RWPE2 (cell line): ENCODE measurements at places on chromosomes 7 and 10.

- DNase-seq, result no peak
- H3K27me3 ChIP-seq, result no peaks in the 10 kb centered on the region
- H3K36me3 ChIP-seq, result no peaks in the 10 kb centered on the region
- H3K4me3 ChIP-seq, result no peak overlapping the region
- H3K27ac ChIP-seq, result no peak overlapping the region
- H3K4me1 ChIP-seq, result peaks cover 35% of the 10 kb centered on the region
Observed at GRCh38 chr7:137987968-137988367, 13.9 kb downstream of the CREB3L2 start.

- no peak overlapping the region for H3K27ac ChIP-seq
- DNase-seq, result no peak
- H3K27me3 ChIP-seq, result no peaks in the 10 kb centered on the region
- peaks cover 4% of the 10 kb centered on the region for H3K4me1 ChIP-seq
- no peaks in the 10 kb centered on the region for H3K36me3 ChIP-seq
- H3K4me3 ChIP-seq, result no peak overlapping the region
Observed at GRCh38 chr7:3206771-3207191, 94.3 kb upstream of the SDK1 start.

DNA sequence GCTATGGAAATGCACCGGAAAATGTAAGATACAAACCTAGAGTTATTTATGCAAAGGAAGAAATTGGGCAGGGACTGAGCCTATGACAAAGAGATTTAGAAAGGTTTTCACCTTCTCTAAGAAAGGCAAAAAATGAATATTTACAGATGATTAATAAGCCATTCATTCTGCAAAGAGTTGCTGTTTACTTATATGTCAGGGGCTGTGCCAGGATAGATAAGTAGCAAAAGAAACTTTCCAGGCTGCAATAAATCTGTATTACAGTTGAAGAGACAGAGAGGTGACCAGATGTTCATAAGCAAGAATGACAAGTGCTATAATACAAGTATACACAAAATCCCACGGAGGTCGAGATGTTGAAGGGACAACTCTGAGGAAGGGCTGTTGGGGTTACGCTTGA lies 299.6 kb downstream of the CALN1 start:
- H3K36me3 ChIP-seq, result no peaks in the 10 kb centered on the region
- H3K4me1 ChIP-seq, result no peaks in the 10 kb centered on the region
- no peaks in the 10 kb centered on the region for H3K27me3 ChIP-seq
- no peak overlapping the region for H3K4me3 ChIP-seq

DNA sequence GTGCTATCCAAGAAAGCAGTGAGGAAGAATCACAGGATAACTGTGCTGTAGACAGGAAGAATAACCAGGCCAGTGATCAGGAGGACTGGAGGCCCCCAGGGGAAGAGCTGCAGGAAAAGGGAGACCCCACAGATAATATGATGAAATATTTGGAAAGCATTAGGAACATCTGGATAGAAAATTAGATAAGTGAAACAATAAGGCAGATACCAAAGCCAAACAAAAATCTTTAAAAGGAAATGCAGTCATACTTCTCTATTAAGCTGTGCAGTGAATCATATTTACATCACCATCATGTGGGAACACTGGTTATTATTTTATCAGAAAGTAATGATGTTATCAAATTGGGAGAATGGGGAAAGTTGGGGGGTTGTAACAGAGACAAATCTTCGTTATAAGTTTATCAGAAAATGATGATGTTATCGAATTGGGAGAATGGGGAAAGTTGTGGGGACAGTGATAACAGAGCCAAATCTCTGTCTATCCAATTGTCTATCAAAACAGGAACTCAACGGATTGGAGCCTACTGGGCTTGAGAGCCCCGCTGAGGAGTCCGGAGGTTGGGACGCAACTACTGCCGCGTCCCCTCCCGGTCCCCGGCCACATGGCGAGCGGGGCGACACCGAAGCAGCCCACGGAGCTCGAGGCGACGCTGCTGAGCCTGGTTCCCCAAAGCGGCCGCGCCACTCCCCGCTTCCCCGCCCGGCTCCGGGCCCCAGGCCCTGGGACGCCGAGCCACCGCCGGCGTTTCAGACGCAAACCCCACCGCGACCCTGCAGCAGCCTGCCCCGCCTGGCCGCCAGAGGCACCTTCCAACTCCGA lies 14.0 kb upstream of the RALA start:
- H3K4me3 ChIP-seq, result peak overlapping the region; percentile 6
- H3K27me3 ChIP-seq, result no peaks in the 10 kb centered on the region

DNA sequence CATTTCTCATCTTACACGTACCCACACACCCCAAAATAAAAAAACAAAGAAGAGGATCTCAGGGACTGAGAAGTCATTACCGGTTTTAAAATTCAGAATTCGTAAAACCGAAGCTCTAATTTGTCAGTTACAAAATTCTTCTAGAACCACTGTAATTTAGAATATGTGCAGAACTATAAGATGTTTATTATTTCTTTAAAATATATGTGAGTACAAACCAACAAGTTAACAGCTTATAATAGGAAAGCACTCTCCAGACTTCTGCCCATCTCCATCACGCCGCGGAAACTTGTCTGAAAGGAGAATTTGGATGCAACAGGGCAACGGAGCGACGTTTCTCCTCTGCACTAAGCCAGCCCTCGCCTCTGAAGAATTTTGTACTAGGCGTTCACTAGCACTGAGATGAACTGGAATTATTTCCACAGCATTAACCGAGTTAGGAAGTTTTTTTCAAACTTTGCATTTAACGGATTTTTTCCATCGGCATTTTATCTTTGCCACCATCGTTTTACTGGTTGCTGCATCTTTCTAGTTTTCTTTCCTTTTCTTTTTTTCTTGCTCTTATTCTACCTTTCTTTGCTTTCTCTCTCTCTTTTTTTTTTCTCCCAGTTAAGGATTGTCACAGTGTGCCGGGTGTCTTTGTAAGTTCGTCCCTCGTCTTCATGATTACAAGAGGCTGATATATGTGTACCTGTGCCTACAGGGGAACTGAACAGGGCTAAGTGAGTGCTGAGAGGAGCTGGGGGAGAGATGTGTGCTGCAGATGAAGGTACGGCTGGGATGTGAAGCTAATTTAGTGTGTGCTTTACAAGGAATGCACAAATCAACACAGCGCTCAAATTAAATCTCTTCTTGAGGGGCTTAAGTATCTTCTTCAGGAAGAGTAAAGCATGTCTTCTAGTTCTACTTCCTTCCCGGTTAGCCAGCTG lies 295.9 kb upstream of the NFE2L3 start:
- H3K27ac ChIP-seq, result peak overlapping the region; percentile 93
- peak overlapping the region; percentile 49 for H3K4me3 ChIP-seq
- H3K27me3 ChIP-seq, result peaks cover 11% of the 10 kb centered on the region

GRCh38 chr7:67478066-67478465 lies 481.4 kb downstream of the TYW1 start:
- no peaks in the 10 kb centered on the region for H3K4me1 ChIP-seq
- no peaks in the 10 kb centered on the region for H3K27me3 ChIP-seq
- H3K27ac ChIP-seq, result no peak overlapping the region
- H3K4me3 ChIP-seq, result no peak overlapping the region
- no peaks in the 10 kb centered on the region for H3K36me3 ChIP-seq
- DNase-seq, result no peak

- H3K27ac ChIP-seq, result no peak overlapping the region
- peaks cover 12% of the 10 kb centered on the region for H3K27me3 ChIP-seq
- H3K4me3 ChIP-seq, result no peak overlapping the region
- no peak for DNase-seq
- H3K36me3 ChIP-seq, result no peaks in the 10 kb centered on the region
Observed at GRCh38 chr7:90005836-90006235, 148.4 kb upstream of the STEAP1 start.

DNA sequence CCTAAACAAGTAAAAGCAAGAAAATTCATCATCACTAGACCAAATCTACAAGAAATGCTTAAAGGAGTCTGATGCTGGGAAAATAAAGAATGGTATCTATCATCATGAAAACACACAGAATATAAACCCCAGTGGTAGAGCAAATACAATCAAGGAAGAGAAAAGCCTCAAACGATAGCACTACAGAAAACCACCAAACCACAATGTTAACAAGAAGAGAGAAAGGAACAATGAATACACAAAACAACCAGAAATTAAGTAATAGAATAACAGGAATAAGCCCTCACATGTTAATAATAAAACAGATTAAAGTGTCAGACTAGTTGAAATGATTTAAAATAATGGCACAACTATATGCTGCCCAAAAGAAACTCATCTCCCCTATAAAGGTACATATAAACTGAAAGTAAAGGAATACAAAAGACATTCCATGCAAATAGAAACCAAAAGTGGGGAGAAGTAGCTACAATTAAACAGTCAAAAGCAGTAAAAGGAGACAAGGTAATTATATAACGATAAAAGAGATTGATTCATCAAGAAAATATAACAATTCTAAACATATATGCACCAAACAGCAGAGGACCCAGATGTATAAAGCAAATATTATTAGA lies 77.3 kb downstream of the JMJD1C start:
- H3K4me1 ChIP-seq, result peaks cover 4% of the 10 kb centered on the region
- H3K27ac ChIP-seq, result no peak overlapping the region
- H3K4me3 ChIP-seq, result no peak overlapping the region
- peaks cover 3% of the 10 kb centered on the region; the same call in 1 of the 2 replicates for H3K36me3 ChIP-seq
